ENCODE measurements at places on chromosomes 1 and 21.

- no peak for DNase-seq
Measured at GRCh38 chr1:65066419-65066765, 81.6 kb upstream of the AK4 start.

DNA sequence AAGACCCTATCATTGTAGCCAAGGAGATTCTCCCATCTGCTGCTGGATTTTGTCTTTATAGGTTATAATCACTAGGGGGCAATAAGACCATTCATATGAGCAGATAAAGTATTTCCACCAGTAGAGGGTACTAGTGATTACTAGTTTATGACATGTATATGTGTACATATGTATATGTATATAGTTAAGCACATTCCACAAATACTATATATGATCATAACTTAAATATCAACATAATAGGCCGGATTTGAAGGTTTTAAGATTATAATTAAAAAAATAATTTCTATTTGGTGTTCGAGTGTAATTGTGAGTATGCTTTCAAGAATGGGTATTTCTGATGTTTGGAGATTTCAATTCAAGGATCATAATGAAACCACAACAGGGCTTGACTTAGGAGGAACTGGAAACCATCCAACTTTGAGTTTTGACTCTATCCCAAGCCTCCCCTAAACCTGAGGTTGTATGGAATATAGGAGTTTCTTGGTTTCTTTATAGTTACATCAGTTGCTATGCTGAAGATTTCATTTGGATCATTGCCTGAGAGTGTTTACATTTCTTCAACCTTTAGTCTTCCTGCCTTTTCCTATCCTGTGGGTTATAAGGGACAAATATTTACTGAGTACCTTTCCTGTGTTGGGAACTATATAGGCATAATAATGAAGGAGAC is 16.9 kb downstream of the TCEANC2 start:
- peak; percentile 54 for DNase-seq

GRCh38 chr1:31707711-31708110 is 3.9 kb upstream of the COL16A1 start:
- peak; percentile 65 for DNase-seq

DNA sequence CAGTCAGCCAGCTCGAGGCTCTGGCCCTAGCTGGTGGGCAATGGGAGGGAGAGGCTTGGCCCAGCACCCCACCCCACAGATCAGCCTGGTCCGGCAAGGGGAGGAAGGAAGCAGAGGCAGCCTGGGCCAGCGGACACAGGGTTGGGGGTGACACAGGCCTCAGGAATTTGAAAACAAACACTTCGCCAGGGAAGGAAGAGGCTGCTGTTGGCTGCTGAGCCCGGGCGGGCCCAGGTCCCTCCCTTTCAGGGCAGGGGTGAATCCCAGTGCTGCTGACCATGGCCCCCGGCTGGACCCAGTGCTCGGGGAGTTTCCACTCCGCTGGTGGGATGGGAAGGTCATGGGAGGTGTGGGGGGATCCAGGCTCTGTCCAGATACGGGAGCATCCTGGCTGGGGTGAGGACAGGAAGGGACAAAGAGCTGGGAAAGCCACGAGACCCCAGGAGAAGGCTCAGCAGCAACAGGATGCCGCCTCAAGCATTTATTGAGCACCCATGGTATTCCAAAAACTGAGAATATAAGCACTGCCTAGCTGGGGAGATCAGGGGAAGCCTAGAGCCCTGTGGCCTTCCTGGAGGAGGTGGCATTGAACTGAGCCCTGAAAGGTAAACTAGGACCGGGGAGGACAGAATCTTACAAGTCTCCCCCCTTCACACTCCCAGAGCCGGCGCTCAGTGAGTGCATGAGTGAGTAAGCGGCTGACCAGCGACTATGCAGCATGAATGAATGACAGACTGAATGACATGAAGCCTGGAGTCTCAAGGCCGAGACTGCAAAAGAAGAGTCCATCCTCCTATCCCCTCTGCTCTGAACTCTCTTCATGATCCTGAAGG is 26.2 kb upstream of the EPHA2 start:
- peak; percentile 88 for DNase-seq

DNA sequence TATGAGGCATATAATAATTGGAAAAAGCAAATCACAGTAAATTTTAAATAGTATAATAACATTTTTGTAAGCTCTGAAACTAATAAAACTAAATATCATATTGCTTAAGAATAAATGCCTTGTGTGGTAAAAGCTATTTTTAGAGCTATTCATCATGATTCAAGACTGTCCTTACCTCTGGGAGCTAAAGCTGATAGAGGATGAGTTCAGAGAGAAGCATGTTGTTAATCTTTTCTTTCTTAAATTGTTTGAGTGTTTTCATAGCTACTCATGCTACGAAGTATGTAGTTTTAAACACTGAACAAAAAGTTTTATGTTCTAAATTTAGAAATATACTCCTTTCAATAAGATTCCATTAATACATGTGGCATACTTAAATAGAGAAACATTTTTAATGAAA is 30.5 kb downstream of the IFI16 start:
- DNase-seq, result peak; percentile 77

GRCh38 chr1:215287362-215287761 is 204.8 kb downstream of the KCNK2 start:
- DNase-seq, result no peak

DNA sequence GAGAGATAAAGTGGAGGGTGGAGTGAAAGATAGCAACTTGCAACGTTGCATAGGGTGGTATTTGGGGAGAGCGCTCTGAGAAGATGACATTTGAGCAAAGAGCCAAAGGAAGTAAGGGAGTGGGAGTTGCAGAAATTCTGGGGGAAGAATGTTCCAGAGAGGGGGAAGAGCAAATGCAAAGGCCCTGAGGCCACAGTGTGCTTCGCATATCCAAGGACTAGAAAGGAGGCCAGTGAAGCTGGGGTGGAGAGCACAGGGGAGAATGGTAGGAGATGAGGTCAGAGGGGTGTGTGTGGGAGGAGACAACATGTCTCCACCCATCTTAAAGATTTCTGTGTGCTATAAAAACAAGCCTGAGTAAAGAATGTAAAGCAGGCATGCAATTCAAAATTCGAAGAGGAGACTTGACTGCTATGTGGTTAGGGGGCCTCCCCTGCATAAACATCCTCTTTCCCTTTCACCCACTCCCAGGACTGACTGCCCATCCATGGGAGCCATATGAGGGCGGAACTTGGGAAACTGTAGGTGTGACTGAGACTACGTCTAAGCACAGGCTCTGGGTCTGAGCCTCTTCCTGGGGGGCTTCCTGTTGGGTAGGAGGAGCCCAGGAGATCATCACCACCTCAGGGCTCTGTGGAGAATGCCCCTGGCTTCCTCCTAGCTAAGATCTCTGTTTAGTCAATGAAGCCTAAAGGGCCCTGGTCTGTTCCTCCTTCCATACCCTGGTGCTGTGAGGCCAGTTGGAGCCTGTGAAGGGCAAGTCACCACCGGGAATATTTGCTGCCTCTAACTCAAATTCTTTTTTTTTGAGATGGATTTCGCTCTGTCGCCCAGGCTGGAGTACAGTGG is 2.9 kb upstream of the CLIC4 start:
- peak; percentile 62 for DNase-seq

DNA sequence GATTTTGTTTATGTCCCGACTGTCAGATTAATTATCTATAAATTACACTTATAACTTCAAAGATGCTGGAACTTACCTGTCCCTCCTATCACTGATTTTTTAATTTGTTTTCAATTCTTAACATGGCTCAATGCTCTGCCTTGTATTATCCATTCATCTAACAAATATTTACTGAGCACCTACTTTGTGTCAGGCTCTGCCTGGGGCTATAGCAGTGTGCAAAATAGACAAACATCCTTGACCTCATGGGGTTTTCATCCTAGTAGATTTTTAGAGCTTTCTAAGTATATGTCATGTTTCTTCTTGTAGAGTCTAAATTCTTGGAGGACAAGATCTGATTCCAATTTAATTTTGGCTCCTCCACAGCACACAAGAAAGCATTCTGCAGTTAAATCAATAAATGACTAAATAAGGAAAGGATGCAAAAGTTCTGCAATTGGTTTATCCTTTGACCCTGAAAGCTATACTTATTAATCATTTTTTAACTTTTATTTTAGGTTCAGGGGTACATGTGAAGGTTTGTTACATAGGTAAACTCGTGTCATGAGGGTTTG is 10.8 kb upstream of the SMYD2 start:
- no peak for DNase-seq

- no peak for DNase-seq
Measured at GRCh38 chr1:205593532-205593931, 38.3 kb downstream of the ELK4 start.

Measured in HFFc6 (cell line).